ENCODE measurements at places on chromosomes 3 and 15. TPM values are rescaled to one million over a fixed set of nuclear protein-coding genes. Genes with fewer than 3 reads are reported as not detected.

The TEX55 gene
- not detected for total RNA-seq

The MCTP2 gene
- 28.0 TPM for total RNA-seq

The DUOXA2 gene
- not detected for total RNA-seq

The TLR9 gene
- total RNA-seq: not detected

The CEP152 gene
- total RNA-seq: 2.5 TPM

The SLC28A2 gene
- not detected for total RNA-seq

The MGLL gene
- 44.1 TPM for total RNA-seq

The HIGD2B gene
- total RNA-seq: not detected

The SEMA6D gene
- total RNA-seq: under 0.01 TPM

The ADAMTS7 gene
- 6.7 TPM for total RNA-seq

The LMAN1L gene
- total RNA-seq: not detected

The NIT2 gene
- total RNA-seq: 58.0 TPM

The SST gene
- total RNA-seq: not detected

The APOD gene
- 31.7 TPM for total RNA-seq

The DAZL gene
- not detected for total RNA-seq

The FETUB gene
- 0.24 TPM for total RNA-seq

The DGKG gene
- 1.3 TPM for total RNA-seq

The DUOXA1 gene
- 6.8 TPM for total RNA-seq

The TM4SF1 gene
- total RNA-seq: 49.4 TPM

The PPARG gene
- total RNA-seq: 0.54 TPM

The USP8 gene
- 47.7 TPM for total RNA-seq

The AMIGO3 gene
- 0.50 TPM for total RNA-seq

The SEC11A gene
- 130 TPM for total RNA-seq

The SCN11A gene
- total RNA-seq: not detected

The MAP6D1 gene
- total RNA-seq: 4.0 TPM

The TMEM40 gene
- 53.3 TPM for total RNA-seq

The ACTRT3 gene
- 3.0 TPM for total RNA-seq

The CCDC54 gene
- not detected for total RNA-seq

The PDCD10 gene
- total RNA-seq: 76.1 TPM

The TMEM158 gene
- 5.0 TPM for total RNA-seq

The C3orf33 gene
- 3.0 TPM for total RNA-seq

The SERP1 gene
- total RNA-seq: 140 TPM

The ARHGEF26 gene
- 1.1 TPM for total RNA-seq

The ZNF80 gene
- total RNA-seq: not detected

The IQCF5 gene
- not detected for total RNA-seq

The CGNL1 gene
- 0.07 TPM for total RNA-seq

The WHAMM gene
- 7.3 TPM for total RNA-seq

The FBXO40 gene
- not detected for total RNA-seq

The CTXN2 gene
- not detected for total RNA-seq

The TM4SF18 gene
- total RNA-seq: not detected

The LRRIQ4 gene
- 0.17 TPM for total RNA-seq

The FRMD4B gene
- total RNA-seq: 42.0 TPM

The ZPLD1 gene
- 3.8 TPM for total RNA-seq

The SUSD5 gene
- total RNA-seq: 1.4 TPM
